ENCODE measurements at places on chromosomes 5 and 9.

- no peak for DNase-seq
- no peaks in the 10 kb centered on the region for H3K4me1 ChIP-seq
- H3K36me3 ChIP-seq, result no peaks in the 10 kb centered on the region
Observed at GRCh38 chr5:168737066-168737465, 157.9 kb upstream of the PANK3 start.

DNA sequence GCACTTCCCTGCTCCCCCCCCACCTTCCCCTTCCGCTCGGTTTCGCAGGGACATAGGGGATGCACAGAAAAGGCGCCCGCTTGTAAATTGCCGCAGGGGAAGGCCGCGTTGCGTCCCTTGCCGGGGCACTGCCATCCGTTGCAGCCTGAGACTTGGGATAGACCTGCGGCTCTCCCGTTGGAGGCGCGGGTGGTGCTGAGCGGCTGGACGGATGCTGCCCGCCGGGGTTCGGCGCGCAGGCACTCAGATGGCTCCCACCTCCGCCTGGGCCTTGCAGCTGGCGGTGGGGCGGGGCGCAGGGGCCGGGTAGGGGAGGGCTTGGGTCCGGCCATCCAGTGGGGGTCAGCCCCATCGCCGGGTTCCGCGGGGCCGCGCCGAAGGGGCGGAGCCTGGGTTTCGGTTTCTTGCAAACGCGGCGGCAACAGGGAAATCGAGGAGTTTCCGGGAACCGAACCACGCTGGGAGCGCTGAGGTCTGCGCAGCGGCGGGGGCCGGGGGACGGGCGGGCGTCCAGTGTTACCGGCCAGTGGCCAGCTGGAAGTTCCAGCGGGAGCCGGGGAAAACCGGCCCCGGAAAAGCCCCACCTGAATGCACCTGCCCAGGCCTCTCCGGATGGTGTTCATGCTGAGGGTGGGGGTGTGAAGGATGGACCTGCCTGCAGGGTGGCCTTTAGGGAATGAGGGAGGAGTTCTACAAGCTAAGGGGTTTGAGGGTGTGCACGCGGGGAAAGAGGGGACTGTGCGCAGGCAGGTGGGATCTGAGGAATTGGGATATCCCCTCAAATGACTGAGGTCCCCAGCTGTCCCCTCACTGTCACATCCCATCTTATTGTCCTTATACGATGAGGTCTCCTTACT is 6.3 kb upstream of the IRF1 start:
- H3K4me3 ChIP-seq, result peak overlapping the region; percentile 88
- H3K4me1 ChIP-seq, result peaks cover 60% of the 10 kb centered on the region
- DNase-seq, result peak; percentile 70
- peak overlapping the region; percentile 98 for H3K27ac ChIP-seq
- no peaks in the 10 kb centered on the region for H3K36me3 ChIP-seq

DNA sequence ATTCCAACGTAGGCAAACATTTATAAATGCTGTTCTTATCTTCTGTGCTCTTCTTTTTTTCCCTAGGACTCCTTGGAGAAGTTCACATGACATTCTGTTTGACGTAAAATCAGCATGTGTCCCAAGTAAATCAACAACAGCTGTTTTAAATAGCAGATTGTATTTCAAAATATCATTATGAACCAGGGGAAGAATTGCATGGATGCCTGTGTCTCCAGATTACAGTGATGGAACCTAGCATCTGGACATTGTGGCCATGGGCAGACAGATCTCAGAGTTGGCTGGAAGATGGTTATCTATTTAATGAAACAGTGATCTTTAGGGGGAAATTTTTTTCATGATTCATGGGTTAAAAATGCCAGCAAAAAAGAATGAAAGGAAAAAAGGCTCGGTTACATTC is 222.0 kb downstream of the MAN2A1 start:
- H3K4me3 ChIP-seq, result no peak overlapping the region
- peaks cover 24% of the 10 kb centered on the region for H3K4me1 ChIP-seq
- DNase-seq, result peak; percentile 47
- no peaks in the 10 kb centered on the region for H3K36me3 ChIP-seq
- H3K27ac ChIP-seq, result no peak overlapping the region
- no peaks in the 10 kb centered on the region for H3K27me3 ChIP-seq

DNA sequence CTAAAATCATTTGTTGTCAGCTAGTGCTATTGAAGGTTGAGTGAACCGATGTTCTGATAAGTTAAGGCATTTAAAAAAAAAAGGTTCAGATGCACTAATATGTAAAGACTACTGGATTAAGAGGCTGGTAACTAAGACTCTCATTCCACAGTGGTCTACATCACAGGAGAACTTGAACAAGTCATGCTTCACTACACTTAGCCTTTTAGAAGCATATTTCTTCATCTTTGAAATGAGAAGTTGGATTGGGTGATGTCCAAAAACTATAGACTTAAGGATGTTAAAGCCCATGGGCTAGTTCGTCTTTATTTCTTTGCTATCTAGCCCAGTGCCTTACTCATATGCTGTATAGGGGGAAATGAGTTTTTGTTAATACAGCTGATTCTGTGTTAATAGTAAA is 107.2 kb downstream of the NDUFS4 start:
- peaks cover 14% of the 10 kb centered on the region for H3K36me3 ChIP-seq
- DNase-seq, result no peak
- no peak overlapping the region for H3K27ac ChIP-seq
